Activated T-cell treated with anti-CD3 and anti-CD28 coated beads for 4 hours (primary cell): ENCODE measurements at places on chromosomes 3 and 15.

DNA sequence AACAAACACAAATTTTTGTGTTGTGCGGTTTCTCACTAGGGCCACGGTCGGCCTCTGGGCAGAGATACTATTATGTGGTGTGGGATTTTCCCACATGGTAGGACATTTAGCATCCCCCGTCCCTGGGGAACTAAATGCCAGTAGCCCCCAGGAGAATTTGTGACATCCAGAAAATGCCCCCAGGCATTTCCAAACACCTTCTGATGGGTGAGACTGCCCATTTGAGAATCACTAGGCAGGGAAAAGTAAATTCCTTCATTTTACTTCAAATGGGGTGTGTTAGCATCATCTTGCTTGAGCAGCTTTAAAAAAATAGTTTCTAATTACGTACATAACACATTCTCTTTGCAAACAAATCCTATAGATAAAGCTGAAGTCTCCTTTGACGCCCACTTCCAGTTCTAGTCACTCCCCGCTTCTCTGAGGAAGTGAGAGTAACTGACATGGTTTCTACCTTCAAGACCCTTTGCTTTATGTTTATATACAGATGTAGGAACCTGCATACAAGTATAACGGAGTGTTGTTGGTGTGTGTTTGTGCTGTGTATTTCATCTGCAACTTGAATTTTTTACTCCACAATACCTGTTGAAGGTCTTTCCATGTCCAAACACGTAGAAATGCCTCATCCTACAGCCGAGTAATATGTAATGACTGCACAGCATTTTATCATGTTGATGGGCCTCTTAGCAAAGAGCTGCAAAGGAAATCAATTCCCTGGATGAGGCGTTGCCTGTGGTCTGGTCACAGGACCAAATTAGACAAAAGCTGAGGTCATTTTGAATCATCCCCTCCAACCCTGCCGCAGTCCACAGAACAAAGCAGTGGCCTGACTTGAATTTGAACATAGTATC, 31.4 kb upstream of the ZBTB38 start:
- no peak for DNase-seq

- no peak for DNase-seq
Observed at GRCh38 chr3:35707904-35708303, 68.6 kb downstream of the ARPP21 start.

- no peak for DNase-seq
Observed at GRCh38 chr3:30496066-30496966, 110.1 kb upstream of the TGFBR2 start.

- DNase-seq, result no peak
Observed at GRCh38 chr3:109089265-109089664, 28.7 kb downstream of the MORC1 start.

GRCh38 chr3:2861920-2862319, 248.3 kb downstream of the IL5RA start:
- DNase-seq, result no peak

DNA sequence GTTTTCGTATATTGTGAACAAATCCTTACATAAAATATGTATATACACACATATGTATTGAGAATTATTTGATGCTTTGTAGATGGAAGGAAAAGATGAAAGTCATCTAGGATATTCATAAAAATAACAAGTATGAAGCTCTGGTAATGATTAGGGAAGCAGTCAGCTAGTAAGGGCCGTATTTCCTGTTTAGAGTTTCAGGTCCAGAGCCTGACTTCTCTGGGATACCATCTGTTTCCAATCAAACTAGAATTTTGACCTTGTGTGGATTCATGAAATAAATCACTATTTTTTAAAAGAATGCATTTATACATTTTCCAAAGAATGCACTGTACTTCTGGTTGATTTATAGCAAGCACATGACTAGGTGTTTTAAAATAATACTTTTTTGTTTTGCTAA, 156.1 kb upstream of the CGNL1 start:
- no peak for DNase-seq

GRCh38 chr15:36029606-36030210, 483.7 kb upstream of the DPH6 start:
- DNase-seq, result no peak

GRCh38 chr15:79332824-79333510, 22.1 kb downstream of the TMED3 start:
- no peak for DNase-seq

DNA sequence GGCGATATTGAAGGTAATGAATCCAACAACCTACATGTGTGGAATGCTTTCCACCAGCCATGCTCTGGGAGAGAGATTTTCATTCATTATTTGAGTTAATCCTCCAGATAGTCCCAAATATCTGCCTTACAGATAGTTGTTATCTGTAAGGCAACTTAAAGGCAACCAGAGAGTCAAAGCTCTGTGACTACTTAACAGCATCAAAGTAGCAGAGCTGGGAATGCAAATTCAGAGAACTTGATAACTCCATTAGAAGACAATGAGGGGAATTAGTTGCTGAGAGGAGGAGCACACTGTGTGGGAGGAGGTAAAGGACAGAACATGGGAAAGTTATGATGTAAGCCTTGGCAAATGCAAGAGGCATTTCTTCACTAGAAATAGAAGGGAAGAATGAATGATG, 10.5 kb upstream of the CRBN start:
- DNase-seq, result no peak

DNA sequence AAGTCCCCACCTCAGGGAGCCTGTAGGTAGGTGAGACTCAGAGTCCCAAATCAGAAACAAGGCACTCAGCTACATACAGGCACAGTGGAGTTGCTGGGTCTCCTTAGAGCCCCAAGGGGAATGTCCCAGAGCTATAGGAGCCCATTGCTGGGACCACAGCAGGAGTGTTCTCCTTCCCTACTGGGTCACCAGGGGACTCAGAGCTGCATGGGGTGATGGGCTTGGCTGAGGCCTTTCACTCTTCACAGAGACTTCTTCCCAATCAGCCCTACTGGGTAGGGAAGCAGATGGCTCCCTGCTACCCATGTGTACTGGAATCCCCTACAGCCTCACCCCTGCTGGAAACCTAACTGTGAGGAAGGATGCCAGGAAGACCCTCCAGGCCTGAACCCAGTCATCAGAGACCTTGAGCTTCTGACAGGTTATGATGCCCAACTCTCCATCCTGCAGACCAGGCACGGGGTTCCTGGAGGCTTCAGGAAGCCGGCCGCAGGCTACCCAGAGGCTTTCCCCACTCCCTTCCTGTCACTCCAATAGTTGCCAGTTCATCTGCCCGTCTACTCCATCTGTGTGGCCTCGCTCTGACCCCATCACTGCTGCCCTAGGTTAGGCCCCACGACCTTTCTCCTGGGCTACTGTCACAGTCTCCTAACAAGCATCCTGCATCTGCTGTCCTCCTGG, 24.0 kb downstream of the RASGRF1 start:
- no peak for DNase-seq

DNA sequence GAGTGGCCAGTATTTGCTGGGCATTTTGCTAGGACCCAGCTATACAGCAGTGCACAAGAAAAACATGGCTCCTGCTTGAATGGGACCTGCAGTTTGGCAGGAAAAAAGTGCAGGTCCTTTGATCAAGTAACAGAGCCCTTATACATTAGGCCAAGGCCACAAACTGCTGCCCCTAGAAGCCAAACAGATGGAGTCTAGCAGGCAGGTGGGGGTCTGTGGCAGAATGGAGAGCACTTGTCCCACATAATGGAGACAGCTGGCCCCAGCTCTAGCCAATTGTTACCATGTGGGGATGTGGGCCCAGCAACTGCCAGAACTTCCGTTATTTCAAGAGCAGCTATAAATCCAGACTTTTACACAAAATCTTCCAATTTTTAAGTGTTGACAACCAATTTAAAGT, 79.3 kb downstream of the SHQ1 start:
- DNase-seq, result no peak

- DNase-seq, result no peak
Observed at GRCh38 chr3:173799060-173799816, 401.7 kb downstream of the NLGN1 start.

GRCh38 chr3:139111392-139112229, 66.9 kb upstream of the PRR23C start:
- peak; percentile 26 for DNase-seq

DNA sequence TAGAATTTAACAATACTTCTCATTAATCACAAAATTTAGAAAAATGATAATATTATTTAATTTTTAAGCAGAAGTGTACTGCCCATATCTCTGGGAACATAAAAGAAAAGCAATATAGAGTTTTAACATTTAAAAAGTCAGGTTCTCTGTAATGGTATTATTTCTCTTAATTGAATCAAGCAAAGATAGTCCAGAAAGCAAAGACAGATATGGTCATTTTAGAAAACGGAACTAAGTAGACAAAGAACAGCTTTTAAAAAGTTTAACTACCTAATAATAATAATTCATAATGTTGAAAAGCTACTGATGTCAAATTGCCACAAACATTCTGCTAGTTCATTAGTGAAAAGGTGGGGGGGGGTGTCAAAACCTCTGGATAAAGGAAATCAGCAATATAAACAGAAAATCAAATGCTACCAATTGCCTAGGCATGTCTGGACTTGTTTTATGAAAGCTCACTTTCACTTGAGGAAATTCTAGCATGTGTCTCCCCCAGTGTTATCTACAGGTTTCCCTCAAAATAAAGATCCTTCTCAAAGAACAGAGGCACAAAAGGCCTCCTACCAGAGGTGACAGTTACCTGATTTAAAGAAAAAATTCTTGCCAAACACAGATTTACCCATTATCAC, 1.7 kb downstream of the ZMAT3 start:
- DNase-seq, result no peak

DNA sequence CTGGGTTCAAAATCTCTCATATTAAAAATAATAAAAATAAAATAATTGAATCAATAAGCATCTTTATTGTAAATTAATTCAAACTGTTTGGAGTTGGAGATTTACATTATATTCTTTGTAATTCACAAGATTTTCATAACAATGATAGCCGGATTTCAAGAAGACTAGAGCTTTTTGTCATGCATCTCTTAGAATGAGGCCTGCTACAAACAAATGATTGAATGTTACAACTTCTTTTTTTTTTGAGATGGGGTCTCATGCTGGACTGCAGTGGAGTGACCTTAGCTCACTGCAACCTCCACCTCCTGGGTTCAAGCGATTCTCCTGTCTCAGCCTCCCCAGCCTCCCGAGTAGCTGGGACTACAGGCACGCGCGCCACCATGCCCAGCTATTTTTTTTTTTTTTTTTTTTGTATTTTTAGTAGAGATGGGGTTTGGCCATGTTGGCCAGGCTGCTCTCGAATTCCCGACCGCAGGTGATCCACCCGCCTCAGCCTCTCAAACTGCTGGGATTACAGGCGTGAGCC, 3.5 kb downstream of the SLTM start:
- DNase-seq, result no peak

DNA sequence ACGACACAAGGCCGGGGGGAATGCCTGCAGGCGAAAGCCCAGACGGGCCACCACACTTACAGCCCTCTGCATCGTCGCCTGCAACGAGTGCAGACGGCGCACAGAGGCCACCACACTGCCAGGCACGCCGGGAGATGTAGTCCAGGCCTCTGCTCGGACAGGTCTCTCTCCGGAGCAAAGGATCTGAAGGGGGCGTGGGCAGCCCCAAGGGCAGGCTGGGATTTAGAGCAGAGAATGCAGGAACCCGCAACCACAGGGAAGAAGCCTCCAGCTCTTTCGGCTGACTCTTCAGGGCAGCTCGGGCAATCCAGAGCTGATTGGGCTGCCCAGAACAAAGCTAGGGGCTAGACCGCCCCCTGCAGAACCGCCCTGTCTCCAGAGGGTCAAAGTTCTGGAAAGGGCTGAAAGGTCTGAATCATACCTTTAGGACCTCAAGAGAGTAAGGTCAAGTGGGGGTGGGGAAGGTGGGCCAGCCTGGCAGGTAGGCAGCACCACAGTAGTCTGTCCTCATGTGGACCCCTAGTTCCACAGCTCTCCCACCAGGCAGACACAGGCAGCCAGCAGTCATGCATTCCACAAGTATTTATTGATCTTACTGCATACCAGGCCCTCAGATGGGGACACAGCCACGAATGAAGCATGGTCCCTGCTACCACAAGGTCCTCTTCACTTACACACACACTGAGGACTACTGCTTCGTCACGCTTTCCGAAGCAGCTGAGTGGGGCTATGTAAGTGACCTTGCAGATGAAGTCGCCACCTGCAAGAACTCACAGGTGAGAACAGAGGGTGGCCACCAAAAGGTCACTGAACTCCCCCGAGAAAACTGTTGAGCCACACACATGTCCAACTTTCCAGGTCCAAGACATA, at the start of gene AMT:
AMT (minus strand) TSS at position 95 of the 870 bp plus-strand sequence; CDS start at position 72, 23 bp downstream.
- DNase-seq, result no peak

GRCh38 chr15:98076021-98076816, 115.7 kb downstream of the ARRDC4 start:
- DNase-seq, result no peak

DNA sequence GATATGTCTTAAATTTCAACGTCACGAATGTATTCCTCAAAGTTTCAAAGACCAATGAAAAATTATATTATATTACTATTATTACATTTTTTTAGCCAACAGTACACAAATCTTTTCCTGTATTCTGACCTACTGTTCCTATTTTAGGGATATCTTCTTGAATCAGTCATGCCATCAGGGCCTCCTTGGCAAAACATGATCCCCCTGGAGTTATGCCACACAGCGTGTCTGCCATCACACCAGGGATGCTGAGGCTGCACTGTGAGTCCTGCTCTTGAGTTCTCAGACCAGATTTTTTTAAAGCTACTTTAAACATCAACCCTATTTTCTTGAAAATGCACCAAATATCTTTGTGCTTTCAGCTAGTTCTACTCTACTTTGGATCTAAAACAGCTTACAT, 425.9 kb upstream of the ZNF385D start:
- DNase-seq, result no peak

DNA sequence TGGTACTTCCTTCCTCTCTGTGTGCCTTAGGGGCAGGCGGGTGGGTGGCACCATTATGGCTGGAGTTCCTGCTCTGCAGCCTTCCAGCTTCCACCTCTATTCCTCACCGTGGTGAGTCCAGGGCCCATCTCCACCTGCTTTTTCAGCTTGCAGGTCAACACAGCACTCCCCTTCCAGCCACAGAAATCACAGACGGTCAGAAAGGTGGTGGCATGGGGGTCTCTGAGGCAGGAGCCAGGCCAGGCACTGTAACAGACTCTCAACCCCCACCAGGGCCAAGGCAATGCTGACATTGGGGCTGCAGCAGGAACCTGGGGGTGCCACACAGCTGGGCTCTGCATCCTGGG, 16.6 kb downstream of the KLF15 start:
- no peak for DNase-seq

GRCh38 chr3:132542577-132542976, 54.5 kb upstream of the ACKR4 start:
- no peak for DNase-seq

- DNase-seq, result no peak
Observed at GRCh38 chr15:40100947-40101905, 7.5 kb downstream of the BMF start.

- no peak for DNase-seq
Observed at GRCh38 chr15:98904544-98904943, 103.0 kb downstream of the PGPEP1L start.

DNA sequence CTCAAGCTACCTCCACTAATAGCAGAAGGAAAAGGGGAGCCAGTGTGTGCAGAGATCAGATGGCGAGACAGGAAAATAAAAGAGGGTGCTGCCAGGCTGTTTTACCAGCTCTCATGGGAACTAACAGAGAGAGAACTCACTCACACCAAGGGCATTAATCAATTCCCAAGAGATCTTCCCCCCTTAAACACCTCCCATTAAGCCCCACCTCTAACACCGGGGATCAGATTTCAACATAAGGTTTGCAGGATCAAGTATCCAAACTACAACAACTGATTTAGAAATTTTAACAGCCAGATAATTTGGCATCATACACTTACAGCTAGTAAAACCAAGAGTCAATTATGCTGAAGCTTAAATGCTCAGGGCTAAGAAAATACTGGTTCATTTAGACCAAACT, 18.9 kb downstream of the CD200 start:
- no peak for DNase-seq
